Aorta (tissue), 5 donors: ENCODE measurements at places on chromosomes 2 and 18. TPM values are rescaled to one million over a fixed set of nuclear protein-coding genes. Genes with fewer than 3 reads are reported as not detected.

The GALNT14 gene
- not detected for polyA plus RNA-seq

The ZNF407 gene
- polyA plus RNA-seq = 3.0 TPM

The CCDC141 gene
- polyA plus RNA-seq = 0.13 TPM

The CD226 gene
- 0.15 TPM for polyA plus RNA-seq

The AQP12A gene
- polyA plus RNA-seq = not detected
